GF-D8 (cell line): ENCODE measurements at places on chromosomes 1 and 21.

GRCh38 chr21:40620386-40621145 lies 226.4 kb downstream of the DSCAM start:
- DNase-seq: no peak

DNA sequence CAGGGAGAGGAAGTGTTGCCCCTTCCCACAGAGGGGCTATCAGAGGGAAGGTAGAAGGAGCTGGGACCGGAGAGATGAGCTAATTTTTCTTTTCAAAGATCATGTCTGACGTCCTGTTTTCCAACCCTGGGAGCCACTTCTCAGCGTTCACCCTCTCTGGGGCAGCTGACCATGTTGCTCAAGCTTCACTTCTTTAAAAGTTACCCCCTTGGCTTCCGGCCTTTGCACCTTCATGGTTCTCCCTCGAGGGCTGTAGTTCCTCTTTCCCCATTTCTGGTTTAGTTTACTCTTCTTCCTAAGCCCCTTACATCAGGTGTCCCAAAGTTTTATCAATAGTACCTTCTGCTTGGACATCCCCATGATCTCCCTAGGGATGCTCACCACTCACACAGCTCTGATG lies 23.8 kb upstream of the CSF1 start:
- DNase-seq: peak; percentile 83

- DNase-seq: no peak
Observed at GRCh38 chr1:220957233-220957605, 78.0 kb downstream of the HLX start.

DNA sequence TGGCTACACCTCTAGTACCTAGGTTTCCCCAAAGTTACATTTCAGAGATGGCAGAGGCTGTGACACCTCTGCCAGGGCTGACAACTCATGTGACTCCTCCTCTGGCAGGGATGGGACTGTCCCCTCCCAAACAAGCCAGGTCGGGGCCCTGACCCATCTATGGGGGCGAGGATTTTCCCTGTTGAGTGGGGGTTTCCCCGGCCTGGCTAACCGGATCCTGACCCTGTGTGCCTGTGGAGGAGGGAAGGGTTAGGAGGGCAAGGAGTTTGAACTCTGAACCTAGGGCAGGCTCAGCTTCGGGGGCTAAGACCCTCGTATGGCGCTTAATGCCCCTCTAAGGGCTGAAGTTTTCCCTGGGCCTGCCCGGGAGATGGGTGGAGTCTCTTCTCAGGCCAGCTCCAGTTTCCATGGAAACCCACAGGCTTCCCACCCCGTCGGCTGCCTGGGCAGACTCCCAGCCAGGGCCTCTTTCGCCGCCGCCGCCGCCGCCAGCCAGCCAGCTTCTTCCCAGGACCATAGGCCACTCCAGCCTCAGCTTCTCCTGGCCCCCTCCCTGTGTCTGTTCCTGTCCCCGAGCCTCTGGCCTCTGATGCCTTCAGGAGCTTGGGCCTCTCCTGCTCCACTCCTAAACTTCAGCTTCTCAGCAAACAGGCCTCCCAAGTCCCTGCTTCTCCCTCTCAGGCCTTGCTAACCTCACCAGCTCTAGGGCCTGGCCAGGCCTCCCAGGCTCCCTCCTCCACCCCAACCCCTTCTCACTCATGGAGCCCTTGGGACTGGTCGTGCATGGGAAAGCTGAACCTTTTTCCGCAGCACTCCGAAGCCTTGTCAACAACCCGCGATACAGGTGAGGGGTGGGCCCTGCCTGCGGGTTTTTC lies at the start of gene BTBD19:
BTBD19 (plus strand) TSS at position 461 of the 875 bp plus-strand sequence; CDS start at position 759, 298 bp downstream.
- peak; percentile 30 for DNase-seq

DNA sequence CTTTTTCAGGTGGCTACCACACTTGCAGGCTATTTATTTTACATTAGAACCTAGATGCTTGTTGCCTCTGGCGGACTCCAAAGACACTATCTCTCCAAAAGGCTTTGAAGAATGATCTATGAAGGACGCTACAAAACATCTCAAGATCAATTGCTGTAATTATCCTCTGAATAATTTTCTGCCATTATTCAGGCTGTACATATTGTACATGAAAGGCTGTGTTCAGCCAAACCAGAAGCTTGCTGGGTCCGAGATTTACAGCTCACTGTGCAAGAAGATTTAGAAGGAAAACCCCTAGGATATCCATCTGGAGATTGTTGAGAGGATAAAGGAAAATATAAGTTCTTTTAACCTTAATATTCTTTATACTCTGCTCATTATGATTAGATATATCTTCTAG lies 523.6 kb upstream of the PLXNA2 start:
- DNase-seq: no peak

DNA sequence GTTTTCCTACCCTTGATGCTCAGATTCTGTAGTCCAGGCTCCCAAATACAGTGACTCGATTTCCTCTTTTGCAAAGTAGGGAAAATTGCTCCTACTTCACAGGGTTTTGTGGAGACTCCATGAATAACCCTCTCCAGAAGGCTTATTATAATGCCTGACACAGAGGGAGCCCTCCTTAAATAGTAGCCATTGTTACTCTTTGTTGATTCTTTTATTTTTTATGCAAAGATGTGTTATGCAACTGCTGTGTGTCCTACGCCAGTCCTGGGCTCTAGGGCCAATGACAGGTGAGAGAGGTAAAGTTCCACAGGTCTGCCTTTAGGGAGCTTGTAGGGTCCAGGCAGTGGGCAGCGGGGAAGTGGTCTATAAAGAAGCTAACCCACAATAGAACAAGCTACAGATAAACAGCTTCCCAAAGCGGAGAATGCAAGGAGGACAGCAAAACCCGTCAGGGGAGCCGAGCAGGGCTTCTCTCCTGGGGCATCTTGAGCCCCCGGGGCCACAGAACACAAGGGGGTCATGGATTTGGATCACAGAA lies 1.5 kb downstream of the AADACL3 start:
- no peak for DNase-seq

DNA sequence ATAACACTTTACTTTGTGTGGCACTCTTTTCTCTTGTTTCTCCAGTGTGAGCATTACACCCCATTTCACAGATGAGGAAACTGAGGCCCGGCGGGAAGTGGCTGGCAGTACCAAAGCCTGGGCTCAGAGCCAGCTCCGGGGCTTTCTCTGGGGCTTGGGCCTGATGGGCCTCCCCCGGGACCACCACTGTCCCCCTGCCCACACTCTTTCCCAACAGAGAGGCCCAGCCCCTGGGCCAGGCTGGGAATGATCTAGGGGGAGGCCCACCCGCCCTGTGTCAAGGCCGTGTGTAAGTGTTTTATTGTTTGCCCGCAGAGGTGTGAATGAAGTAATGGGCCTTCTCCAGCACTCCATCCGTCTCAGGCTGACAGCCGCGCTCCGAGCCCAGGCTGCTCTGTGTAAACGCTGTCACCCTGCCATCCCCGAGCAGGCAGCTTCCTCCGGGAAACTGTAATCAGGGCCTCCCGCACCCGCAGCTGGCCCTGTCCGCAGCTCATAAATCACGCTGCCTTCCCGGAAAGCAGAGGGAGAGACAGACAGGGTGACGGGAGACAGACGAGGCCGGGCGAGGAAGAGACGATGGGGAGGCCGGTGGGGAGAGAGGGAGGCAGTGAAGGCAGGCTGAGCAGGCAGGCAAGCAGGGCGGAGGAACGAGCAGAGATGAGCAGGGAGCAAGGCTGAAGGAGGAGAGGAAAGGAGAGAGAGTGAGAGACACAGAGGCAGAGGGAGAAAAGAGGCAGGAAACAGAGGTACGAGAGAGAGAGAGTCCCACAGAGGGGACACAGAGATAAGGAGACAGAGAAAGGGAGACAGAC lies 109.7 kb upstream of the ZBTB40 start:
- no peak for DNase-seq

DNA sequence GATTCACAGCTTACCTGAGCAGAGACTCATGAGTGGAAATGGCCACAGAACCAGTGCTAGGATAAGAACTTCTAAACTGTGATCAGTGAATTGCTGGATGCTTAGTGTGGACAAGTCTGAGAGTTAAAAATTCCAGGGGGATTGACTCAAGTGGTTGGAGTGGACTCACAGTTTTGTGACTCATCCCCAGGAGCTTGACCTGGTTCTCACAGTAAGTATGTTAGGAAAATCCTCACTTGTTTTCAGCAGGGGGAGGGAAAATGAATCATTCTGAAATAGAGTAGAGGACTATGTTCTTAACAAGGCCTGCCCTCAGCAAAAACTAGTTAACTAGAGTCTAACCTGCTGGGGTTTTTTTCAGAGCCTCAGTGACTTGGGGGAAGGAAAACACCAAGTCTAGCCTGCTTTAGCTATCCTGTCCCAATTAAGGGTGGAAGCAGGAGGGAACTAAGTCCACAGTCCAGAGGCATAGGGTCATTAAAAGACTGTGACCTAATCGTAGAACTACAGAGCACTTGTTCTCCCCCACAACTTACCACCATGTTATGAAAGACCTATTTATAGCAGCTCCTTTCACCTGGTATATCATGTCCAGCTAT lies 6.1 kb upstream of the CDC73 start:
- no peak for DNase-seq

DNA sequence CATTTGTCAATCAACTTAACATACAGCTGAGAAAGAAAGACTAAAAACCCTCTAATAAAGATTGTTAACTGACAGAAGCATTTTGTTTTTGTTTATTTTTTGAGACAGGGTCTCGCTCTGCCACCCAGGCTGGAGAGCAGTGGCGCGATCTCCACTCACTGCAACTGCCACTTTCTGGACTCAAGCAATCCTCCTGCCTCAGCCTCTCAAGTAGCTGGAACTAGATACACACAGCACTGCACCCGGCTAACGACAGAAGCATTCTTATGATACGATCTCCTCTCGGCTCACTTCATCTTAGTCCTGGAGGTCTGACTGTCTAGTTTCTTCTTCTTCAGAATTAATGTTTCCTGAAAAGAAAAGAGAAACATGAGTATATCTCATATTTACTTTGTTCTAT lies 23.5 kb downstream of the RSPH1 start:
- no peak for DNase-seq

DNA sequence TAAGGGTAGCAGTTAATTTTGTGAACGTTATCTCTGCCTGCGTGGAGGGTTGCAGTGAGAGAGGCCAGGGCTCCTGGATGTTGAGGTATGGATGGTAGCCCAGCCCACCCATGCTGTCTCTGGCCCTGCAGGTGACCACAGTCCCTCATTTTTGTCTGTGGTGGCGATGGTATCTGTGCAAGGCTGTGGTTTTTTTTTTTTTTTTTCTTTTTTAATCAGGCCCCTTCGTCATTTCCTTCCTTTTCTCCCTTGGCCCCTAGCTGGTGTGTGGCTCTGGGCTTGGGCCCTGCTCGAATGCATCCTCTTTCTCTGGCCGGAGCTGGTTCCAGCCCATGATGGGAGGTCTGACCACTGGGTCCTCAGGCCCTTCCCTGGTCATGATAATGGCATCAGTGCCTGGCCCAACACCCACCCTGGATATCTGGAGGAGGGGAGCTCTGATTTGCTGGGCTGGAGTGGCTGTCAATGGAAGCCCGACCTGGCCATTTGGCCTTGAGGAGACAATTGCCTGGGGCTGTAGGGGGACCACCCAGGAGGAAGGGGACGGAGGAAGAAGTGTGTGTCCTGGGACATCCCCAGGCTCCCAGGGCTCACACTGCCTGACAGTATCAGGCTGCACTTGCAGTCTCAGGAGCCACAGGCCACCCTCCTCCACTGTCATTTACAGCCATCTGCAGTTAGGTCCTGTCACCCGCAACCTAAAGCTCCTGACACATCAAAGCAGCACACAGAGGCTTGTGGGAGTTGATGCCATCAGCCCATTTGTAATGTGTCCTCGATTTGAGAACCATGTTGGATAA lies 8.1 kb upstream of the RNF187 start:
- DNase-seq: peak; percentile 53

DNA sequence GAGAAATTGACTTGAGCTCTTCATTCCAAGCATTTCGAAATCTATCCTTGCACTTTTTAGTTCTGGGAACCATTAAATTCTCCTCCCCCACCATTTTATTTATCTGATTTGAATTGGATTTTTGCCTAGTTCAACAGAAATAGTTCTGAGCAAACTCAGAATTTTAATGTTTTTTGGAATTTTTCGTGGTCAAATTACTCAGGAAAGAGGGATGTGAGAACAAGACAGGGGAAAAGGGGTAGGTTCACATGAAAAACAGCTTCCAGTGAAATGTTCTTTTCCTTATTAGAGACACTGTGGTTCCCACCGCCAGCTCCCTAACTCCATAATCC lies 5.7 kb upstream of the ZNF697 start:
- DNase-seq: no peak

GRCh38 chr1:153962088-153963029 lies 978 bp downstream of the SLC39A1 start:
- DNase-seq: peak; percentile 15

- DNase-seq: no peak
Observed at GRCh38 chr1:44147582-44147981, 6.2 kb upstream of the KLF18 start.

GRCh38 chr21:46219591-46220239 lies 8.9 kb downstream of the LSS start:
- DNase-seq: no peak

GRCh38 chr1:56331892-56332567 lies 247.3 kb downstream of the PLPP3 start:
- DNase-seq: no peak

DNA sequence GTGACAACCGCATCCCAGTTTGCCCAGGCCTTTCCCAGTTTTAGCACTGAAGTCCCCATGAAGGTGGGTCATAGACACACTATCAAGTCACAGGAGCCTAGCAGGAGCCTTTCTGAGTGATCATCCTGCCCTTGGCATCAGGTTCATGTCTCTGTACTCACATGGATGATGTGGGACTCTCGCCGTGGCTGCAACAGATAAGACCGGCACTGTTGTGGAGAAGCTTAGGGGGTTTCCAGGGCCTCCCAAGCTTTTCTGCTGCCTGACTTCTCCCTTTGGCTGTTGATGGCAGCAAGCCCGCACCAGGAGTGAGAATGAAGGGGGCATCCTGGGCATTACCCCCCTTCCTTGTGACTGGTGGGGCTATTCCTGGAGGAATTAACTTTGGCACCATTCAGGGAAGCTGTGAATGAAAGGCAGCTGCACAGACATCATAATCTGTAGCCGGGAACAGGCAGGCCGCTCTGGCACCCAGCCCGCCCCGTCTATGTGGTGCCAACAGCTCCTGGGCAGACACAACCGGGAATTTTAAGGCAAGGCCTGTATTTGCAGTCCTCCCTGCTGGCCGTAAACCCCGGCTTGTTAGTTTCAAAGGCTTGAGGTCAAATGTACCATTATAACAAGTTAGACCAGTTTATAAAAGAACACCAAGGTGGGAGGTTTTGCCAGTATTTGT lies 148.6 kb downstream of the HUNK start:
- DNase-seq: no peak

GRCh38 chr1:162020150-162020549 lies 3.5 kb downstream of the OLFML2B start:
- DNase-seq: no peak

DNA sequence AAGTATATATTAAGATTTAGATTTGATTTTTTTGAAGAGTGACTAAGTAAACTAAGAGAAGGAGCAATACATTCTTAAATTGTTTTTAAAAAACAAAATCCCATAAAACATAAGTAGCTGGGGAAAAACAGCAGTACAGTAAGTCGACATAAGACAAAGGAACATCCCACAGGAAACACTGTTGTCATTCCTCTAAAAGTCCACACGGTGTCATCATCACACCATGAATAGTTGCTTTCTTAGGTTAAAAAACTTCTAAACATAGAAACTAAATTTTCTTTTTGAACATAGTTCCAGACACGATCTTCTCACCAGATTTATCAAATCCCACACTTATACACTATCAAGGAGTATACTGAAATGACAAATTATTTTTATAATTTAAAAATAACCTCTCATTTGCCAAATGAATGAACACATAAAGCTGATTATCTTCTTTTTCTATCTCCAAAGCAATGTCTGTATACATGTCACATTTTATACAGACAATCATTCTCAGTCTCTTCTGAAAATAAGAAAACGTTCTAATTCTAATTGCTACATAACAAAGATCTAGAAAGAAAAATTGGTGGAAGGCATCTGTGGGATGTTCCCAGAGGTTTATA lies 15.8 kb downstream of the ODF2L start:
- peak; percentile 39 for DNase-seq
